CD4-positive, CD25-positive, alpha-beta regulatory T cell (primary cell): ENCODE measurements at places on chromosomes 16 and 17.

- no peaks in the 10 kb centered on the region for H3K36me3 ChIP-seq
- DNase-seq, result no peak
- H3K4me3 ChIP-seq, result no peak overlapping the region
- H3K27ac ChIP-seq, result no peak overlapping the region
Measured at GRCh38 chr17:18121144-18121910, 12.8 kb downstream of the MYO15A start.

DNA sequence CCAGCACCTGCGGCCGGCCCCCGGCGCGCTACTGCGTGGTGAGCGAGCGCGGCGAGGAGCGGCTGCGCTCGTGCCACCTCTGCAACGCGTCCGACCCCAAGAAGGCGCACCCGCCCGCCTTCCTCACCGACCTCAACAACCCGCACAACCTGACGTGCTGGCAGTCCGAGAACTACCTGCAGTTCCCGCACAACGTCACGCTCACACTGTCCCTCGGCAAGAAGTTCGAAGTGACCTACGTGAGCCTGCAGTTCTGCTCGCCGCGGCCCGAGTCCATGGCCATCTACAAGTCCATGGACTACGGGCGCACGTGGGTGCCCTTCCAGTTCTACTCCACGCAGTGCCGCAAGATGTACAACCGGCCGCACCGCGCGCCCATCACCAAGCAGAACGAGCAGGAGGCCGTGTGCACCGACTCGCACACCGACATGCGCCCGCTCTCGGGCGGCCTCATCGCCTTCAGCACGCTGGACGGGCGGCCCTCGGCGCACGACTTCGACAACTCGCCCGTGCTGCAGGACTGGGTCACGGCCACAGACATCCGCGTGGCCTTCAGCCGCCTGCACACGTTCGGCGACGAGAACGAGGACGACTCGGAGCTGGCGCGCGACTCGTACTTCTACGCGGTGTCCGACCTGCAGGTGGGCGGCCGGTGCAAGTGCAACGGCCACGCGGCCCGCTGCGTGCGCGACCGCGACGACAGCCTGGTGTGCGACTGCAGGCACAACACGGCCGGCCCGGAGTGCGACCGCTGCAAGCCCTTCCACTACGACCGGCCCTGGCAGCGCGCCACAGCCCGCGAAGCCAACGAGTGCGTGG lies 1.5 kb downstream of the NTN1 start:
- H3K27ac ChIP-seq, result no peak overlapping the region
- peak; percentile 25 for DNase-seq
- H3K4me3 ChIP-seq, result no peak overlapping the region
- H3K27me3 ChIP-seq, result peaks cover 39% of the 10 kb centered on the region
- H3K36me3 ChIP-seq, result no peaks in the 10 kb centered on the region

- H3K4me1 ChIP-seq, result no peaks in the 10 kb centered on the region
- H3K4me3 ChIP-seq, result no peak overlapping the region
- no peak for DNase-seq
- no peaks in the 10 kb centered on the region for H3K27me3 ChIP-seq
- no peak overlapping the region for H3K27ac ChIP-seq
Measured at GRCh38 chr16:23082161-23082788, 67.0 kb downstream of the USP31 start.

- DNase-seq, result no peak
Measured at GRCh38 chr16:89646270-89646669, 11.2 kb downstream of the CHMP1A start.

- peaks cover 12% of the 10 kb centered on the region for H3K36me3 ChIP-seq
- DNase-seq, result no peak
- no peak overlapping the region for H3K27ac ChIP-seq
- peaks cover 2% of the 10 kb centered on the region for H3K4me1 ChIP-seq
- no peaks in the 10 kb centered on the region for H3K27me3 ChIP-seq
Measured at GRCh38 chr17:49640556-49640955, 37.3 kb downstream of the SPOP start.

DNA sequence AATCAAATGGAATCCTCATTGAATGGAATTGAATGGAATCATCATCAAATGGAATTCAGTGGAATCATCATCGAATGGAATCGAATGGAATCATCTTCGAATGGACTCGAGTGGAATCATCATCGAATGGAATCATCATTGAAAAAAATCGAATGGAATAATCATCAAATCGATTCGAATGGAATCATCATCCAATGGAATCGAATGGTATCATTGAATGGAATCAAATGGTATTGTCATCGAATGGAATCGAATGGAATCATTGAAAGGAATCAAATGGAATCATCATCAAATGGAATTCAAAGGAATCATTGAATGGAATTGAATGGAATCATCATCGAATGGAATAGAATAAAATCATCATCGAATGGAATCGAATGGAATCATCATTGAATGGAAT lies 619.3 kb downstream of the TP53TG3F start:
- H3K4me1 ChIP-seq, result no peaks in the 10 kb centered on the region
- no peaks in the 10 kb centered on the region for H3K27me3 ChIP-seq
- DNase-seq, result no peak
- H3K36me3 ChIP-seq, result no peaks in the 10 kb centered on the region

DNA sequence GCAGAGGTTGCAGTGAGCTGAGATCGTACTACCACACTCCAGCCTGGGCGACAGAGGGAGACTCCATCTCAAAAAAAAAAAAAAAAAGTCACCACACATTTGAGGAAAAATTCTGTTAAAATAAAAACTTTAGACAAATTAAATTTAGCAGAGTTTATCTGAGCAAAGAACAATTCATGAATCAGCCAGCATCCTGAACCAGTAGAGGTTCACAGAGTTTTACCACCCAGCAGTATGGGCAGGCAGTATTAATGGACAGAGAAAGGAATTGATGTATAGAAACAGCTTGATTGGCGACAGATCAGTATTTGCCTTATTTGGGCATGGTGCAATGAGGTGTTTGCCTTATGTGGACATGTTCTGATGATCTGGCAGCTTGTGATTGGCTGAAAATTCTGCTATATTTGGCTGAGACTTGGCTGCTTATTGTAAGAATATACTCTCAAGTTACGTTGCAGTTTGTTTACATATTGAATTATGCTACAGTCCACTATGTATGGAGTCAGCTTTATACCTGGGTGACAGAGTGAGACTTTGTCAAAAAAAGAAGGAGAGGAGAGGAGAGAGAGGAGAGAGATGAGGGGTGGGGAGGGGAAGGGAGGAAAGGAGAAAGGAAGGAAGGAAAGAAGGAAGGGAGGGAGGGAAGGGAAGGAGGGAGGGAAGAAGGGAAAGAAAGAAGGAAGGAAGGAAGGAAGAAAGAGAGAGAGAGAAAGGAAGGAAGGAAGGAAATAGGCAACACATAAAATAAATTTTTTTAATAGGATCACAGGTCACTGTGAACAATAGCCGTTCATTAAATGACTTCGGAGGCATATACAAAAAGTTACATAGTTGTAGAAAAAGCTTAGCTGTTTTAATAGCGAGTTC lies 14.6 kb downstream of the ABCC3 start:
- no peaks in the 10 kb centered on the region for H3K36me3 ChIP-seq
- peaks cover 5% of the 10 kb centered on the region for H3K27me3 ChIP-seq
- H3K4me3 ChIP-seq, result no peak overlapping the region

DNA sequence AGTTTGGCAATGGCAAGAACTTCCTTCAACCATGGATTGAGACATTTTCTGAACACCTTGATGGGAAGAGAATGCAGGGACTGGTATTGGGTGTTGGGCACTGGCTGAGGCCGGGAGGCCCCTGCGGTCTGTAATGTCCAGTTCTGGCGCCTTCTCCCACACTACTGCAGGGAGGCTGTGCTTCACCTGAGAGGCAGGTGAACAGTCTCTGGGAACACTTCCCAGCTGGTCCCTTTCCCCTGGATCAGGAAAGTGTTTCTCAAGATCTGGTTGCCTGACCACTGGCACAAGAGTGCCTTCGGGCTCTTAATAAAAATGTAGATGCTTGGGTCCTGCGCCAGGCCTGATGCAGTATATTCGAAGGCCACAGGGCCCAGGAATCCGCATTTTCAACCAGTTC lies 28.5 kb upstream of the NAT9 start:
- no peak overlapping the region for H3K27ac ChIP-seq
- no peaks in the 10 kb centered on the region for H3K4me1 ChIP-seq
- no peak overlapping the region for H3K4me3 ChIP-seq
- no peak for DNase-seq
- peaks cover 21% of the 10 kb centered on the region for H3K36me3 ChIP-seq

DNA sequence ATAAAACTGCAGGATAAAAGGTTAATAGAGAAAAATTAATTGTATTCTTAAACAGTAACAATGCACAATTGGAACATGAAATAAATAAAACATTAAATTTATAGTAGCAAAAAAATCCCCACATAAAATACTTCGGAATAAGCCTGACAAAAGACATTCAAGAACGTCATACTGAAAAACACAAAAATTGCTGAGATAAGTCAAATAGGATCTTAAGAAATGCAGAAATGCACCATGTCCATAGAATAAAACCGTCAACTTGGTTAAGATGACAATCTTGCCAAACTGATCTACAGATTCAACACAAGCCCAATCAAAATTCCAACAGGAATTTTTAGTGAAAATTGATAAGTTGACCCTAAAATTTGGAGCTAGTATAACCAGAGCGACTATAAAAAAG lies 76.6 kb downstream of the TBC1D16 start:
- no peak overlapping the region for H3K27ac ChIP-seq
- DNase-seq, result no peak
- H3K4me1 ChIP-seq, result no peaks in the 10 kb centered on the region
- no peaks in the 10 kb centered on the region for H3K36me3 ChIP-seq
- peaks cover 4% of the 10 kb centered on the region for H3K27me3 ChIP-seq

DNA sequence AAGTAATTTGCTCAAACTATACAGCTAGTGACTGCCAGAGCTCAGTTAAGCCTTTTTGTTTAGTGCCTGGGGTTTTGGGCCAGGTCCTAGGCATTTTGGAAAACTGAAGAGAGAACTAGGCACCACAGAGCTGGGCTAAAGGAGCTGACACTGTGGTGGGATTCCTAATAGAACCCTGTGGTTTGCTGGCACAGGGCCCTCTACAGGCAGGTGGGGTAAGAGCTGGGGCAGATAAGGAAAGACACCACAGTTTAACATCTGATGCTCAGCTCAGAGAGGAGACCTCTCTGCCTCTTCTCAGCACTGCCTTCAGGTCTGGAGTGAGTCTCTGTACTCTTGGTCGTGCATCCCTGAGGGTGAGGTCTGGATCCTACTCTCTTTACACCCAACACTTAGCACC lies 121.2 kb downstream of the SNX11 start:
- H3K4me3 ChIP-seq, result no peak overlapping the region
- no peak overlapping the region for H3K27ac ChIP-seq
- no peak for DNase-seq
- H3K4me1 ChIP-seq, result no peaks in the 10 kb centered on the region
- H3K36me3 ChIP-seq, result peaks cover 39% of the 10 kb centered on the region

- H3K36me3 ChIP-seq, result no peaks in the 10 kb centered on the region
- no peak overlapping the region for H3K27ac ChIP-seq
- DNase-seq, result no peak
- no peak overlapping the region for H3K4me3 ChIP-seq
- H3K27me3 ChIP-seq, result no peaks in the 10 kb centered on the region
- peaks cover 12% of the 10 kb centered on the region for H3K4me1 ChIP-seq
Measured at GRCh38 chr16:81485824-81486539, 41.4 kb downstream of the CMIP start.

- no peaks in the 10 kb centered on the region for H3K4me1 ChIP-seq
- H3K4me3 ChIP-seq, result no peak overlapping the region
- no peaks in the 10 kb centered on the region for H3K36me3 ChIP-seq
- no peak for DNase-seq
Measured at GRCh38 chr16:50538411-50539052, 9.7 kb upstream of the NKD1 start.

DNA sequence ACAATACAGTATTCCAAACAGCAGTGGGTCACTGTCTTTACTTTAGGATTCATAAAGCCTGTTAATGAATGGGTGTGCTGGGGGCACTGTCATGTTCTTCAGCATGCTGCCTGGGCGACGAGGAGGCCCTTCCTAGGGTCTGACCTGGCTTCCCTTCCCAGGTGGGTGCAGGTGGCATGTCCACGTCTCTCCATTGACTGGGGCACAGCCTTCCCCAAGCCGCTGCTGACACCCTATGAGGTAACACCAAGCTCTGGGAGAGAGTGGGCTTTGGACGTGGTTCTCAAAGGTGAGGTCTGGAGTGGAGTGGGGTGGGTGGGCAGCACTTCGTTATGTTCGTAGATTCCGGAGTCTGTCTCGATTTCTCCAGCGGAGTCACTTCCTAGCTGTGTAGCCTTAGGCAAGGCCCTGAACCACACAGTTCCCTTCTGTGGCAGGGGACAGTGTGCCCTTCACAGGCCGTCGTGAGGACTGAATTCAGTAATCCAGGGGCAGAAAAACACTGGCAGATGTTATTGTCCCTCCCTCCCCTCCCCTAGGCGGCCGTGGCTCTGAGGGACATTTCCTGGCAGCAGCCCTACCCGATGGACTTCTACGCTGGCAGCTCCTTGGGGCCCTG lies 771 bp upstream of the OVCA2 start:
- H3K4me3 ChIP-seq, result no peak overlapping the region
- peaks cover 24% of the 10 kb centered on the region for H3K36me3 ChIP-seq
- DNase-seq, result no peak
- peak overlapping the region; percentile 87 for H3K27ac ChIP-seq
- no peaks in the 10 kb centered on the region for H3K27me3 ChIP-seq

DNA sequence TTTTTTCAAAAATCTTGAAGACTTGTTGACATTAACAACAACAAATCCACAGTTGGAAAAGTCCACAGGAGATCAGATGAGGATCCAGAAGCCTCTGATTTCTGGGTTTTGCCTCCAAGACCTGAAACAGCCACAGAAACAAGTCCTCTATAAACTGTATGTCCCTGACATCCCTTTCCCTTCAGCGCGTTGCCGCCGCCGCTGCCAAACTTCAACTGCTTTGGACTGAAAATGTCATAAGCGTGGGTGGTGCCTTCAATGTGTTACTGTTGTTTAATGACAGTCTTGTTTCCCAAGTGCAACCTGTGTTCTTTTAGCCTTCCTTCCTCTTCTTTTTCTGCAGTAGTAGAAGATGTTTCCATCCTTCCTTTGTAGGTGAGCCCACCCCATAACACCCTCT lies 334.9 kb downstream of the SHISA9 start:
- no peaks in the 10 kb centered on the region for H3K36me3 ChIP-seq
- no peaks in the 10 kb centered on the region for H3K27me3 ChIP-seq
- no peak overlapping the region for H3K4me3 ChIP-seq

GRCh38 chr17:69540356-69540755 lies 125.9 kb downstream of the MAP2K6 start:
- H3K27me3 ChIP-seq, result no peaks in the 10 kb centered on the region
- peaks cover 9% of the 10 kb centered on the region for H3K36me3 ChIP-seq
- H3K27ac ChIP-seq, result no peak overlapping the region
- no peak for DNase-seq

GRCh38 chr17:1643999-1644492 lies 1.5 kb downstream of the SCARF1 start:
- no peaks in the 10 kb centered on the region for H3K27me3 ChIP-seq
- H3K27ac ChIP-seq, result no peak overlapping the region
- peaks cover 26% of the 10 kb centered on the region for H3K4me1 ChIP-seq
- H3K36me3 ChIP-seq, result no peaks in the 10 kb centered on the region
- peak overlapping the region; percentile 51 for H3K4me3 ChIP-seq
- DNase-seq, result no peak

DNA sequence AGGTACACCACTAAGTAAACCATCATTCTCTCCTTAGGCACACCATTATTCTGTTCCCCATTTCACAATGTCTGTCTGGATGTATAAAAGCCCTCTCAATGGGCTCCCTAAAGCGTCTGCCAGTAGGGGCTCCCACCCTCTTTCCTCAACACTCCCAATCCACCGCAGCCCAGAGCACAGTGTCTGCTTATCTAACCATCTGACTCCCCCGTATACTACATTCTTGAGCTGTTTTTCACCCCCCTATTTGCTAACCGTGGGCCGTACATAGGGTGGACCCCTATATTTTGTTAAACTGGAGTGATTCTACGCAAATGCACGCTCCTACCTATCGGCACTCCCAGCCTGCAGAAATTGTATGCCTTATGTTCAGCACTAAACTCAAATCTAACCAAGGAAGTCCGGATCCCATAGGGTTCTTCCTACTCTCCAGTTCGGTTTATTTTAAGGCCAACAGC lies 685 bp upstream of the PSMD3 start:
- peak overlapping the region; percentile 83 for H3K27ac ChIP-seq
- DNase-seq, result no peak
- peak overlapping the region; percentile 91 for H3K4me3 ChIP-seq
